ENCODE measurements at places on chromosomes 2 and 18.

- H3K4me1 ChIP-seq = no peaks in the 10 kb centered on the region
- H3K4me3 ChIP-seq = no peak overlapping the region
- H3K36me3 ChIP-seq = no peaks in the 10 kb centered on the region
- DNase-seq = no peak
- no peak overlapping the region for H3K27ac ChIP-seq
- H3K27me3 ChIP-seq = no peaks in the 10 kb centered on the region
Observed at GRCh38 chr2:7774481-7774880, 857.3 kb downstream of the RNF144A start.

- peaks cover 22% of the 10 kb centered on the region for H3K4me1 ChIP-seq
- H3K27ac ChIP-seq = peak overlapping the region; percentile 96
- peak; percentile 80 for DNase-seq
- peak overlapping the region; percentile 96 for H3K4me3 ChIP-seq
Observed at GRCh38 chr18:9137168-9138066, 836 bp downstream of the ANKRD12 start.

DNA sequence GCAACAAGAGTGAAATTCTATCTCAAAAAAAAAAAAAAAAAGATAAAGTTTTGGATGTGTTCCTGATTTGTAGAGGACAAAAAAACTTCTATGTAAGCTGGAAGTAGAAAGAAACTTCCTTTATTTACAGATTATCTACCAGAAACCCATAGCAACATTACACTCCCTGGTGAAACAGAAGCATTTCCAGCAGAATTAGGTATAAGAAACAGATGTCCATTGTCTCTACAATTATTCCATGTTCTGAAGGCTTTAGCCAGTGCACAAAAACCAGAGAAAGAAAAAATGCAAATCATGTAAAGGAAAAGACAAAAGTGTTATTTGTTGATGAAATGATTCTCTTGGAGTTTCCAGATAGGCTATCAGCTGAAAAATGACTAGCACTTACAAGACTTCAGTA, 4.9 kb downstream of the TUBB6 start:
- H3K36me3 ChIP-seq = peaks cover 2% of the 10 kb centered on the region
- H3K4me3 ChIP-seq = no peak overlapping the region
- H3K4me1 ChIP-seq = peaks cover 9% of the 10 kb centered on the region
- DNase-seq = no peak
- H3K27me3 ChIP-seq = no peaks in the 10 kb centered on the region
- no peak overlapping the region for H3K27ac ChIP-seq

- no peak overlapping the region for H3K4me3 ChIP-seq
- no peak overlapping the region for H3K27ac ChIP-seq
- DNase-seq = no peak
- no peaks in the 10 kb centered on the region for H3K36me3 ChIP-seq
- no peaks in the 10 kb centered on the region for H3K27me3 ChIP-seq
Observed at GRCh38 chr18:57428221-57429150, 6.7 kb upstream of the ONECUT2 start.

DNA sequence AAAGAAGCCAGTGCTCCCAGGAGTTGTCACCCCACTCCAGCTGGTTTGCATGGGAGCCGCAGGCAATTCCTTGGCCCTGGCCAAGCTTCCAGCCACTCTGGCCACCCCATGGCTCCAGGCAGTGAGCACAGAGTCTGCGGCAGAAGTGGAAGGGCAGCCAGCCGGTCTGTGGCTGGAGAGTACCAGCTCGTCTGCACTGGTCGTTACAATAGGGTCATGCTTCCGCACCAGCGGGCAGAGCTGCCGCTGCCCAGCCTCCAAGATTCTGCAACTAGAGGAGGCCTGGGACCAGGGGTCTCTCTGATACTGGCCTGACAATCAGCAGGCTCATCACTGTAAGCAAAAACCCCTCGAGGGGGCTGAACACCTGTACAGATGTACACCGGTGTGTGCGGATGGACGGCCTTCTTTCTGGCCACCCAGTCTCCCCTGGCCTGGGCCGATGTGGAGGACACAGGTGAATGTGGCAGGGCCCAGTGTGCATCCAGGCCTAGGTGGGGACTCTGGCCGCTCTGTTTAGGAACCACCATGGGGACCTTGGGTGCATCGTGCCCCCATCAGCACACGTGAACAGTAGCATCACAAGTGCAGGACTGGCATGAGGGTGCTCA, 51.9 kb upstream of the ODC1 start:
- H3K36me3 ChIP-seq = no peaks in the 10 kb centered on the region
- no peaks in the 10 kb centered on the region for H3K27me3 ChIP-seq
- H3K27ac ChIP-seq = no peak overlapping the region
- H3K4me1 ChIP-seq = 0 out of 2 replicates have a peak, but pooled peaks cover 9% of the 10 kb centered on the region
- no peak overlapping the region for H3K4me3 ChIP-seq

- H3K36me3 ChIP-seq = no peaks in the 10 kb centered on the region
- H3K4me1 ChIP-seq = no peaks in the 10 kb centered on the region
- H3K4me3 ChIP-seq = no peak overlapping the region
- H3K27me3 ChIP-seq = no peaks in the 10 kb centered on the region
Observed at GRCh38 chr2:78654941-78655340, 370.6 kb upstream of the REG3G start.

DNA sequence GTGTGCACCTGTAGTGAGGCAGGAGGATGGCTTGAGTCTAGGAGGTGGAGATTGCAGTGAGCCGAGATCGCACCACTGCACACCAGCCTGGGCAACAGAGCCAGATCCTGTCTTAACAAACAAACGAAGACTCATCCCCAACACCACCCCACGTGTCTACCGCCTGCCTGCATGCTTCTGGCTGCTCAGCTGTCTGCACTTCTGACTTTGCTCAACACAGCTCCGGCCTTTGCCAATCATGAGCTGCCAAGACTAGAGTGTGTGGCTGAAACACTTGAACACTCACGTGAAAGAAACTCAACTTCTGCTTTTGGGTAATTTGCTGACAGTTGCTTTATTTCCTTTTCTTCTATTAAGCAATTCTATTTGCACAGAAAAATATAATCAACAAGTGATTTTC, 32.1 kb upstream of the SP3 start:
- no peak overlapping the region for H3K4me3 ChIP-seq
- DNase-seq = no peak
- no peak overlapping the region for H3K27ac ChIP-seq
- peaks cover under 1% of the 10 kb centered on the region for H3K4me1 ChIP-seq

GRCh38 chr2:171855401-171855800, 38.6 kb downstream of the SLC25A12 start:
- no peaks in the 10 kb centered on the region for H3K27me3 ChIP-seq
- DNase-seq = no peak
- no peak overlapping the region for H3K4me3 ChIP-seq
- no peak overlapping the region for H3K27ac ChIP-seq

DNA sequence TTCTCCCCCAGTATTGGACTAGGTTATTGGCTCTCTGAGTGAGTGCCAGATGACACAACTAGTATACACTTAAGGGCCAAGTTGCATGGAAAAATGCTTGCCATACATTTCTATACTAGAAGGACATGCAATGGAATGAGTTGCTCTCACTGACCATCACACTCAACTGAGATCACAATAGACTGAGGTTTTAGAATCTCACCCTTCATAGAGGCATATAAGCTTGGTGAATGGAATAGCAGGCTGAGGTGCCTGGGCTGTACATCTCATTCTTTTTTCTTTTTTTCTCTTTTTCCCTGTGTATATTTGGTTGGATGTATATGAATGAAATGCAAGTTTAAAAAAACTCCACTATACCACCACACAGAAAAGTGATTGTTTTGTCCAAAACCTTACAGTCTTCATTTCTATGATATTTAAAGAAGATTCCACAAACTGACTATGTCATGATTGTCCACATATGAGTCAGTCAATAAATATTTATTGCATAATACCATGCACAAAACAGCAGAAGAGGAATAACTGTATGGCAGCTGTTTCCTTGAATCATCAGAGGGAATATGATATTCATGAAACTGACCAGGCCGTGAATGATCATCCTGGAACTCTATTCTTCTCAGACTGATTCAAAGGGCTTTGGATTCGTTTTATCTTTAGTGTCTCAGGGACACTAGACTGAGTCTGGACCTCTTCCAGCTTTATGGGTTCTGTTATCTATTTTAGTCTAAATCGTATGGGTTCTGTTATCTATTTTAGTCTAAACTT, 122.6 kb upstream of the STK17B start:
- no peaks in the 10 kb centered on the region for H3K36me3 ChIP-seq
- DNase-seq = no peak

GRCh38 chr2:220215785-220216184, 588.4 kb downstream of the SLC4A3 start:
- H3K4me3 ChIP-seq = no peak overlapping the region
- no peak overlapping the region for H3K27ac ChIP-seq
- no peaks in the 10 kb centered on the region for H3K36me3 ChIP-seq
- H3K4me1 ChIP-seq = no peaks in the 10 kb centered on the region
- H3K27me3 ChIP-seq = no peaks in the 10 kb centered on the region

DNA sequence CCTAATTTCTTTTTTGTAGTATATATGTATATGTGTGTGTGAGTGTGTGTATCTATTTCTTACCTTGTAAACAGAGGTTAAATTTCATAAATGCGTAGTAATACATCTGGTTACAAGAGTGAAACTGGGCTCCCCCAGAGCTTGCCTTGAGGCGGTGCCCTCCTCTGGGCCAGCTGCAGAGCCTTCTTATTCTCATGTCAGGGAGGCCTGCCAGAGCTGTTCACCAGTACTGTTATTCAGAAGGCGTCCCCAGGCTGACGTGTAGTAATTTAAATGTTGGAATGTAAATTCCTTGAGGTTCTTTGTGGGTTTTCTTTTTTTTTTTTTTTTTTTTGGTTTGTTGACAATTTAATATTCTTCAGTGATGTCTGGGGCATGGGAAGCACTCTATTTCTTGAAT, 11.2 kb downstream of the COPS8 start:
- H3K27me3 ChIP-seq = no peaks in the 10 kb centered on the region
- no peak for DNase-seq
- no peaks in the 10 kb centered on the region for H3K36me3 ChIP-seq
- H3K4me3 ChIP-seq = no peak overlapping the region
- H3K27ac ChIP-seq = no peak overlapping the region

DNA sequence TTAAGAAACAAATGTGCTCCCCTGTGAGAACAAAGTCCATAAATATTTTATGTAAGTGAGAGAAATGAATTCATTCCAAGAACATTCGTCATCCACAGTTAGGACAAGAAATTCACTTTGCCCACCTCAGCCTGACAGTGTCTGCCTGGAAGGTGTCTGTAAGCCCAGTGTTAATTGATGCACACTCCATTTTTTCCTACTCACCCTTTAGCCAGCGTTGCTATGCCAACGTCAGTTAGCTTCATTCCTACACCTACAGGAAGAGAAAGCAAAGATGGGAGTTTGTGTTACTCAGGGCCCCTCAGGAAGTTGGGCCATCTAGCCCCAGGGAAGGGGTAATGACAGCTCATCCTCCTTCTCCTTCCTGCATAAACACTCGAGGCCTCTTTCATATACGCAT, 131.0 kb downstream of the ALPK2 start:
- H3K27ac ChIP-seq = no peak overlapping the region
- H3K4me1 ChIP-seq = no peaks in the 10 kb centered on the region

- no peaks in the 10 kb centered on the region for H3K4me1 ChIP-seq
- H3K27me3 ChIP-seq = no peaks in the 10 kb centered on the region
- no peak for DNase-seq
- H3K36me3 ChIP-seq = no peaks in the 10 kb centered on the region
Observed at GRCh38 chr18:3367491-3368091, 82.4 kb upstream of the TGIF1 start.

DNA sequence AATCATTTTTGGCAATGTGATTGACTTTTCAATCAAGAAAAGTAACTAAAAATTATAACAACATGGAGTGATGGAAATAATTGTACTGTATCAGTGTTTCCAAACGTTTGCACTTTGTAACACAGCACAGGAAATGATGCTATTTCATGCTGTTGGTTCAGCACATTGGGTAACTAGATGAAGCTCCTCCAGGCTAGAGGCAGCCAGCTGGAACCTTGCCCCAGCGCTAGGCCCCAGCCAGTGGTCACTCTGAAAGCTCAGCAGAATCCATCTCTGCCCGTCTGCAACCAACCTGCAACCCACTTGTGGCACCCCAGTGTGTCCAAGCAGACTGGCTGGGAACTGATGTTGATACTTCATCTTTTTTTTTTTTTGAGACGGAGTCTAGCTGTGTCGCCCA, 15.3 kb downstream of the UNC50 start:
- no peaks in the 10 kb centered on the region for H3K27me3 ChIP-seq
- H3K27ac ChIP-seq = no peak overlapping the region
- no peak overlapping the region for H3K4me3 ChIP-seq
- no peak for DNase-seq

GRCh38 chr18:54260396-54261072, 8.8 kb upstream of the POLI start:
- H3K4me3 ChIP-seq = no peak overlapping the region
- peaks cover 16% of the 10 kb centered on the region for H3K4me1 ChIP-seq
- no peaks in the 10 kb centered on the region for H3K36me3 ChIP-seq

GRCh38 chr2:13806539-13806938, 826.0 kb upstream of the LRATD1 start:
- DNase-seq = no peak
- no peak overlapping the region for H3K4me3 ChIP-seq
- H3K36me3 ChIP-seq = no peaks in the 10 kb centered on the region
- H3K27ac ChIP-seq = no peak overlapping the region
- H3K27me3 ChIP-seq = no peaks in the 10 kb centered on the region
- no peaks in the 10 kb centered on the region for H3K4me1 ChIP-seq

- no peak for DNase-seq
- H3K36me3 ChIP-seq = no peaks in the 10 kb centered on the region
- H3K4me3 ChIP-seq = no peak overlapping the region
- no peaks in the 10 kb centered on the region for H3K4me1 ChIP-seq
- H3K27me3 ChIP-seq = no peaks in the 10 kb centered on the region
Observed at GRCh38 chr2:229661478-229661877, 52.9 kb downstream of the DNER start.

DNA sequence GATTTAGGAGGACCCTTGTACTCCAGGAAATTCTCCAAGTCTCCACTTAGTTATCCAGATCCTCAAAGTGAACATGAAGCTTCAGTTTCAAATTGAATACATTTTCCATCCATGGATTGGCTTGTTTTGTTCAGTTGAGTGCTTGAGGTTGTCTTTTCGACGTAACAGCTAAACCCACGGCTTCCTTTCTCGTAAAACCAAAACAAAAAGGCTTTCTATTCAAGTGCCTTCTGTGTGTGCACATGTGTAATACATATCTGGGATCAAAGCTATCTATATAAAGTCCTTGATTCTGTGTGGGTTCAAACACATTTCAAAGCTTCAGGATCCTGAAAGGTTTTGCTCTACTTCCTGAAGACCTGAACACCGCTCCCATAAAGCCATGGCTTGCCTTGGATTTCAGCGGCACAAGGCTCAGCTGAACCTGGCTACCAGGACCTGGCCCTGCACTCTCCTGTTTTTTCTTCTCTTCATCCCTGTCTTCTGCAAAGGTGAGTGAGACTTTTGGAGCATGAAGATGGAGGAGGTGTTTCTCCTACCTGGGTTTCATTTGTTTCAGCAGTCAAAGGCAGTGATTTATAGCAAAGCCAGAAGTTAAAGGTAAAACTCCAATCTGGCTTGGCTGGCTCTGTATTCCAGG, at the start of gene CTLA4:
Gene CTLA4, plus strand, starts transcription at position 211 of the 640 bp plus-strand sequence. Its CDS starts 172 bp downstream, at position 383.
- no peak for DNase-seq

GRCh38 chr2:216922175-216922780, 62.4 kb upstream of the TNP1 start:
- DNase-seq = no peak
- H3K27me3 ChIP-seq = no peaks in the 10 kb centered on the region
- no peaks in the 10 kb centered on the region for H3K36me3 ChIP-seq
- H3K4me1 ChIP-seq = no peaks in the 10 kb centered on the region
- H3K4me3 ChIP-seq = no peak overlapping the region

- H3K4me1 ChIP-seq = peaks cover 11% of the 10 kb centered on the region
- no peak for DNase-seq
- H3K27ac ChIP-seq = no peak overlapping the region
- H3K36me3 ChIP-seq = no peaks in the 10 kb centered on the region
- no peaks in the 10 kb centered on the region for H3K27me3 ChIP-seq
Observed at GRCh38 chr2:16260041-16260830, 319.9 kb downstream of the MYCN start.

GRCh38 chr2:126707941-126708340, 52.0 kb downstream of the GYPC start:
- DNase-seq = no peak
- no peaks in the 10 kb centered on the region for H3K27me3 ChIP-seq
- no peak overlapping the region for H3K4me3 ChIP-seq
- H3K4me1 ChIP-seq = no peaks in the 10 kb centered on the region

All from Caco-2 (cell line).